ENCODE measurements at places on chromosomes 5 and 9.

- no peak for DNase-seq
These were observed 91.7 kb downstream of the TENT4A start for GRCh38 chr5:6804766-6805501.

DNA sequence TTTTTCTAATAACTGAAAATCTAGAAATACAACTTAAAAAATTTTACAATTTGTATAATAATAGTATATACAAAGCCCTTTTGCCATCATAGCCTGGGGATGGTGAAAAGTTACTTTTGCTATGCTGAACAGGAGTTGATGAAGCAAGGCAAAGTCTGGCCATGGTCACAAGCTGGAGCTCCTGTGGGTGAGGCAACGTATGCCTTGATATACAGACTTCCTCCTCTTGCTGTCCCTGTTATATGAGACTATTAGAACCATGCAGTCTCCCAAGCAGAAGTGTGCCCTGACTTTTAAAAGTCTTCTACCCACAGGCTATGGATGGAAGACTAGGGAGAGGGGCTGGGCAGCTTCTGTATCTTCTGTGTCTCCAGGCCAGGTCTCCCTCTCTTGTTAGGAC, 15.7 kb downstream of the FAM151B start:
- no peak for DNase-seq

GRCh38 chr5:96157841-96158291, 196.2 kb upstream of the ELL2 start:
- DNase-seq, result no peak

- DNase-seq, result no peak
These were observed 360.0 kb upstream of the PIK3R1 start for GRCh38 chr5:67855523-67855922.

GRCh38 chr5:67206929-67207328, 10.3 kb upstream of the CD180 start:
- peak; percentile 92 for DNase-seq

DNA sequence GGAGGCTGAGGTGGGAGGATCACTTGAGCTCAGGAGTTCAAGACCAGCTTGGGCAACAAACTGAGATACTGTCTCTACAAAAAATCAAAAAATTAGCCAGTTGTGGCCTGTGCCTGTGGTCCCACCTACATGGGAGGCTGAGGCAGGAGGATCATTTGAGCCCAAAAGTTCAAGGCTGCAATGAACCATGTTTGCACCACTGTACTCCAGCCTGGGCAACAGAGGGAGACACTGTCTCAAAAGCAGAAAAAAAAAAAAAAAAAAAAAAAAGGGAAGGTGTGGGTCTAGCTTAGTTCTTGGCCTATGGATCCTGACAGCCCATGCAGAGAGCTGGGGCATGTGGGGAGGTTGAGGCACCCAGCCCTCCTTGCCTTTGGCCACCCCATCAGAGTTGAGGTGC, 10.9 kb downstream of the PLPP7 start:
- no peak for DNase-seq

DNA sequence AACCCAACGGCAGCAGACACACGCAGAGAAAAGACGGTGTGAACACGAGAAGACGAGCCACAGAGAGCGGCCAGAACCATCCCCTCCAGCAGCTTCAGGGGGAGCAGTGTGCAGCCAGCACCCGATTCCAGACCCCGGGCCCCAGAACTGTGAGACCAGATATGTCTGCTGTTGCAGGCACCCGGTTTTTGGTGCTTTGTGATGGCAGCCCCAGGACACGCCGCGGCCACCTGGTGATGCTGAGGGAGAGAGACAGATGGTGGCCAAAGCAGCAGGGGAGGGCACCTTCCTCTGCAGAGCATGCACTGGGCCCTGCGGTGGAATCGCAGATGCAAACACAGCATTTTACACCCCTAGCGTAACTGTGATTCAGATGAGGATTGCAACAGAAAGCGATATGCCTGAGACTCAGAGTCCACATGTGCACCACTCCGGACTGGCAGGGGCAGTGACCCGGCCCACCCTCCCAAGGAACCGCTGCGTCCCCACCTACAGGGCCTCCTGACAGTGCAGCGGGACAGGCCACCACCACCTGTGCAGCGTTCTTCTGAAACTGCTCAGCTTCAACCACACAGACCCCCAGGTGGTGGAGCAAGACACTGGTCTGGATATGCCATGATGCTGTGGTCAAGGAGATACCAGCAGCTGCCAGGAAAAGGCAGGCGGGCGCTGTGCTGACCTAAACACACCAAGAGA, 24.0 kb downstream of the ZDHHC11B start:
- no peak for DNase-seq

GRCh38 chr5:4065472-4066320, 470.1 kb downstream of the IRX1 start:
- no peak for DNase-seq

GRCh38 chr5:142210864-142211412, 102.4 kb downstream of the NDFIP1 start:
- DNase-seq, result no peak

DNA sequence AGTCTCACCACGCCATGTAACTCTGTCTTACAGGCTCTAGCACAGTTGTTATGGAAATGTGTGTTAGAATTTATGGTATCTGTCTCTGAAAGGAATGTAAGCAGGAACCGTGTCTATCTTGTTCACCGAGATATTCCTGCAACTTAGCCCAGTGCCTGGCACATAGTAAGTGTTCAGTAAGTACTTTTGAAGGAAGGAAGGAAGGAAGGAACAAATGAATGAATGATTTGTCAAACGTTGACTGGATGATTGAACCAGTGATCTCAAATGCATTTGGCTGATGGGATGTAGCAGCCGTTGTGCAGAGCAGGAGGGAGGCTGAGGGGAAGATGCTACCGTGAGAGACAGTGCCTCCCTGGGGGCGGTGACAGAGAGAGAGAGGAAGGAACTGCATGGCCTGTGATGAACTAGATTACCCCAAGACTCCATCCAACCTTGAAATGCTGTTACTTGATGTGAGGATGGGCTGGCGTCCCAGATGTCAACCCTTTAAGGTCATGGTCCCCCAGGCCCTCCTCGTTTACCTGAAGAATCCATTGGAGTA, 47.5 kb upstream of the PPARGC1B start:
- no peak for DNase-seq

- no peak for DNase-seq
These were observed 23.1 kb downstream of the NIM1K start for GRCh38 chr5:43215073-43215631.

DNA sequence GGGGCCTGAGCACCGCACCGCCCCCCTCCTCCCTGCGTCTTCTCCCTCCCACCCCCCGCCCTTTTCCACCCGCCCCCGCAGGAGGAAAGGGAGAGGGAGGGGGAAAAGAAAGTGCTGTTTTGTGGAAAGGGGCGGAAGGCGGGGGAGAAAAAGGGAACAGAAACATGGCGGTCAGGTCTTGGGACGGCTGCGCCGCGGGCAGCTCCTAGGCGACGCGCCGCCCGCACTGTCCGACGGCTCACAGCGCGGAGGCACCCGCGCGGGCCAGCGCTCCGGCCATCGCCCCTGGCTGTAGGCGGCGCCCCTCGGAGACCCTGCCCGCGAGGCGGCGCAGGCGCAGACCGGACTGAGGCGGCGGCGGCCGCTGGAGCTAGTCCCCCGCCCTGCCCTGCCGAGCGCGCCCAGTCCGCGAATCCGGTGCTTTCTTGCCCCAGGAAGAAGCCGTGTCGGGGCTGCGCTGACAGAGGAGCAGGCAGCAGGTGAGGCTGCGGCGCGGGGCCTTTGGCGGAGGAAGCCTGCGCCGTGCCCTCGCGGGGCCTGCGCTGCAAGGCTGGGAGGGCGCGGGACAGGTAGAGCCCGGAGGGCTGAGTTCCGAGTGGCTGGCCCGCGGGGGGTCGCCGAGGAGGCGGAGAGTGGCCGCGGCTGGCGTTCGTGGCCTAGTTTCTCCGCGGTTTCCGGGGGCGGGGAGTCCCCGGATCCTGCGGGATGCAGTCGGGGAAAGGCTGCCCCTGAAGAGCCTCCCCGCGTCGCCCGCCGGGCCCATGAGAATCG, at the start of gene DENND4C:
Gene DENND4C, plus strand, starts transcription at position 339 of the 771 bp plus-strand sequence. CDS start 45,482 bp downstream, outside the sequence.
- peak; percentile 87 for DNase-seq

GRCh38 chr5:37738057-37738691, 101.7 kb downstream of the GDNF start:
- peak; percentile 43 for DNase-seq

DNA sequence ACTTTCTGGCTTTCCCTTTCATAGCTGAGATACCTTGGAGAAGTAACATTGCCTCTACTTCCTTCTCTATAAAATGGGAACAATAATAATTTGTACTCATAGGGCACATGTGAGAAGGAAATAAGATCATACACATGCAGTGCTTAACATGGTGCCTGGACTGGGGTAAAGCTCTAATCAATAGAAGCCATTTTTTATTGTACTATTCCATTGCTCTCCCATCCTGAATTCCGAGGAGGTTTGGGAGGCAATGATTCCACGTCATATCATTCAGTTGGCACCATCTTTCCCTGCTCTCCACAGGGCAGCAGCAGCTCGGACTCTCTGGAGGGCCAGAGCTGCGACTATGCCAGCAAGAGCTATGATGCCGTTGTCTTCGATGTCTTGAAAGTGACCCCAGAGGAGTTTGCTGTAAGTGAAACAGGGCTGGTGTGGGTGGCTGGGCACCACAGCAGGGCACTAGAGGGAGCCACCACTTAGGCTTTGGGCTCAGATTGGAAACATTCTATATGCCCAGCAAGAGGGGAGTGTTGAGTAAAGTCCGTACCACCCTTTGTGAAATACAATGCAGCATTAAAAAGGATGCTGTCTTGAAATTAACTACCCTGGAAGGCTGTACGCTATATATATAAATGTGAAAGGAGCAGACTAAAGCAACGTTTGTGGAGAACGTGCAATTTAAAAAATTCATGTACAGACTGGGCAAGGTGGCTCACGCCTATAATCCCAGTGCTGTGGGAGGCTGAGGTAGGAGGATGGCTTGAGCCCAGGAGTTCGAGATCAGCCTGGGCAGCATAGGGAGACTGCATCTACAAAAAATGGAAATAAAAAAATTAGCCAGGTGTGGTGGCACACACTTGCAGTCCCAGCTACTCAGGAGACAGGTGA, 51.2 kb downstream of the RALGPS1 start:
- peak; percentile 62 for DNase-seq

GRCh38 chr5:40374853-40375252, 304.9 kb upstream of the PTGER4 start:
- no peak for DNase-seq

- no peak for DNase-seq
These were observed 161.3 kb downstream of the NIPBL start for GRCh38 chr5:37037840-37038239.
